ENCODE measurements at places on chromosomes 1 and 21.

DNA sequence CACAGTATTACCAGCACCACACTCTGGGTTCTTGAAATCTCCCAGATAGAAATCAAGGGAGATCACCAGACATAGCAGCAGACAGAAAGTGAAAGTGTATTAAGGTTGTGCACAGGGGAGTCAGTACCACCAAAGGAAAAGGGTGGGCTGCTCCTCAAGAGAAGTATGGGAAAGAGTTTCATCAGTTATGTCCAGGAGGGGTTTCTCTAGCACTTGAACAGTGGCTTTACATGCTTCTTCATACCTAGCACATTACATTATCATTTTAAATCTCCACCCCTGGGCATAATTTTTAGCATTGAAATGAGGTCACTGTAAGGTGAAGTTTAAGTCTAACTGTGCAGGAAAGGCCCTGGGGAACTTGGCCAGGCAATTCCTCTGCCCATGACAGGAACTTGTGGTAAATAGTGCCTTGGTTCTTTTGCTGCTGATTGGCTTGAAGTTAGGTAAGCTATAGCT, 601.0 kb downstream of the NUF2 start:
- no peak overlapping the region for H3K27ac ChIP-seq
- no peaks in the 10 kb centered on the region for H3K27me3 ChIP-seq
- H3K4me1 ChIP-seq, result no peaks in the 10 kb centered on the region
- no peak for DNase-seq

DNA sequence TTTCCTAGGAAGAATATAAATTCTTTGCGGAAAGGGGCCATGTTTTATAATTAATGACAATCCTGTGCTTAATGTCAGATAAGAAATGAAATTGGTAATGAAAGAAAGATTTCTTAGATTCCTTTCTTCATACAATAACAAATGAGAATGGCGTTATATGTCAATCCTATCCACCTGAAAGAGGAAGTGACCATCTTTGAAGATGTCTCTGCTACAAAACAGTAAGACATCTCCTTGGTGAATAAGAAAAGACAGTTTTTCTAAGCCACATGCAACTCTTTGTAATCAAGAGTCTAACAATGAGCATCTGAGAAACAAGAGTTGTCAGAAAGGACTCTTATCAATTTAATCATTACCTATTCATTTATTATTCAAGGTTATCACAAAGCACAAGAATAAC, 286.0 kb downstream of the VAV3 start:
- DNase-seq, result no peak
- no peak overlapping the region for H3K27ac ChIP-seq
- no peaks in the 10 kb centered on the region for H3K4me1 ChIP-seq

- H3K4me3 ChIP-seq, result no peak overlapping the region
- DNase-seq, result no peak
- no peaks in the 10 kb centered on the region for H3K27me3 ChIP-seq
- no peaks in the 10 kb centered on the region for H3K4me1 ChIP-seq
Measured at GRCh38 chr1:32605711-32606424, 44.5 kb downstream of the ZBTB8OS start.

DNA sequence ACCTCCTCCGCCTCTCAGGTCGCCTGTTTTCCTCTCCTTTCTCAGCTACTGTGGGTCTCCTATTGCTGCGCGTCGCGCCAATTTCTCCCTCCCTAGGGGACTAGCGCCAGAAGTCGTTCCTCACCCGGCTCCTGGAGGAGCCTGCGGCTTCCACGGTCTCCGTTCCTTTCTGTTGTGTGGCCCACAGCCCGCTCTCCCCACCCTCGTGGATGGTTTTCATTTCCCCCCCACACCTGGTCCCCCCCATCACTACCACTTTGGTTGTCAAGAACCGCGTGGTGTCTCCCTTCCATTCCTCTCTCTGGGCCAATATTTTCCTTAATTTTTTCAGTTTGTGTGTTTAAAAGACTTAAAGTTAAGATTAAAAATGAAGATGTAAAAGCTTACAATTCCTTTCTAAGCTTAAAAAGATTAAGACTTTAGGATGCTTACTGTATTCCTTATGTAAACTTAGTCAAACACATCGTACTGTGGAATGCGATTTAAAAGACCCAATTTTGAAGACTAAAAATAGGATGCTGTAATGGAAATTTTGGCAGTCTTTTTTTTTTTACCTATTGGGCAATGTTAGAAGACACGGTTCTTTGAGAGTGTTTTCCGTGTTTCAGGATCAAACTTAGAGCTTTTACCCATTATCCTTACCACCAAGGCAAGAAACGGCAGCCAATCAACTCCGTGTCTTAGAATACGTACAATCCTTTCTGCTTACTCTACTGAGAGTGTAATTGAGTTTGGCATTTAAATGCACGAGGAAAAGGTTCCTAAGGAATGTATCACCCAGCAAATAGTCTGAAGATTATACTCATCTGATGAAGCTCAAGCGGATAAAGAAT, 773 bp downstream of the CNST start:
- H3K4me3 ChIP-seq, result peak overlapping the region; percentile 99
- H3K27me3 ChIP-seq, result no peaks in the 10 kb centered on the region
- peak overlapping the region; percentile 97 for H3K27ac ChIP-seq
- H3K4me1 ChIP-seq, result peaks cover 68% of the 10 kb centered on the region
- H3K36me3 ChIP-seq, result peaks cover 18% of the 10 kb centered on the region

- peaks cover 11% of the 10 kb centered on the region for H3K36me3 ChIP-seq
- no peak overlapping the region for H3K27ac ChIP-seq
- no peak for DNase-seq
- no peaks in the 10 kb centered on the region for H3K27me3 ChIP-seq
- no peak overlapping the region for H3K4me3 ChIP-seq
- peaks cover 38% of the 10 kb centered on the region for H3K4me1 ChIP-seq
Measured at GRCh38 chr1:32144033-32144432, 35.4 kb upstream of the TXLNA start.

- no peak overlapping the region for H3K4me3 ChIP-seq
- H3K27me3 ChIP-seq, result no peaks in the 10 kb centered on the region
- no peak overlapping the region for H3K27ac ChIP-seq
- H3K4me1 ChIP-seq, result peaks cover 5% of the 10 kb centered on the region
- no peaks in the 10 kb centered on the region for H3K36me3 ChIP-seq
- no peak for DNase-seq
Measured at GRCh38 chr1:168894397-168894903, 165.4 kb upstream of the DPT start.

- no peak overlapping the region for H3K27ac ChIP-seq
- DNase-seq, result no peak
- H3K36me3 ChIP-seq, result peaks cover 19% of the 10 kb centered on the region
Measured at GRCh38 chr1:164586591-164586990, 27.6 kb downstream of the PBX1 start.

GRCh38 chr1:225471453-225472301, 43.8 kb upstream of the LBR start:
- H3K4me1 ChIP-seq, result peaks cover 19% of the 10 kb centered on the region
- H3K27me3 ChIP-seq, result no peaks in the 10 kb centered on the region
- no peak overlapping the region for H3K4me3 ChIP-seq

- peaks cover 19% of the 10 kb centered on the region for H3K4me1 ChIP-seq
- no peaks in the 10 kb centered on the region for H3K27me3 ChIP-seq
- H3K4me3 ChIP-seq, result no peak overlapping the region
Measured at GRCh38 chr21:36424592-36424991, 39.4 kb downstream of the CHAF1B start.

DNA sequence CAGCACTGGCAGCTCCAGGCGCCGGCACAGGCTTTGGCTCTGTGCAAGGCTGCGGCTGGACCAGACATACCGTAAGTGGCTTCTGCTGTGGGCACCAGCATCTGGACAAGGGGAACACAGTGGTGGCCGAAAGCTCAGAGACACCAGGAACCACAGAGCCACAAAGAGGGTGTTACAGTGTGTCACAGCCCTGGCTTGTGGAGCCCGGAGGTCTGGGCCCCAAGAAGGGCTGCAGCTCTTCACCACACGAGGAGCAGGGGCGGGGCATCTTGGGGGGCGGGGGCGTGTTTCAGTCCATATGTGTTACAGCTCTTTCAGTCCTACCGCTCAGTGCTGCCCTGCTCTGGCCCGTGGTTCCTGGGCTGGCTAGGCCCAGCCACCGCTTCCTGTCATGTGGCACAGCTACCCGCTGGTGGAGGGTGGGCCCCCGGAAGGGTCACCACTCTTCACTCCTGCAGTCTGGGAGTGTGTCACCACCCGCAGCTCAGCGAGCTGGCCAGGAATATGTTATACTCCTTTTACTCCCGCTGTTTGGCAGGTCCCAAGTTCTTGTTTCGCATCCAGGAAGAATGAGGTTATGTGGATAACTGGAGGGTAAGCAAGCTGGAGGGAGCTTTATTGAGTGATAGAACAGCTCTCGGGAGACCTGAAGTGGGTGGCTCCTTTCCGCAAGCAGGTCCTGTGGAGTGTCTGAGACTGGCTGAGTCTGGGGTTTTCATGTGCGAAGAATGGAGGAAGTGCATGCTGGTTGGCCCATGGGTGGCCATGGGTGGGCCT, 3.3 kb upstream of the LSM10 start:
- no peak overlapping the region for H3K27ac ChIP-seq
- H3K4me1 ChIP-seq, result no peaks in the 10 kb centered on the region
- H3K36me3 ChIP-seq, result no peaks in the 10 kb centered on the region
- H3K27me3 ChIP-seq, result no peaks in the 10 kb centered on the region

DNA sequence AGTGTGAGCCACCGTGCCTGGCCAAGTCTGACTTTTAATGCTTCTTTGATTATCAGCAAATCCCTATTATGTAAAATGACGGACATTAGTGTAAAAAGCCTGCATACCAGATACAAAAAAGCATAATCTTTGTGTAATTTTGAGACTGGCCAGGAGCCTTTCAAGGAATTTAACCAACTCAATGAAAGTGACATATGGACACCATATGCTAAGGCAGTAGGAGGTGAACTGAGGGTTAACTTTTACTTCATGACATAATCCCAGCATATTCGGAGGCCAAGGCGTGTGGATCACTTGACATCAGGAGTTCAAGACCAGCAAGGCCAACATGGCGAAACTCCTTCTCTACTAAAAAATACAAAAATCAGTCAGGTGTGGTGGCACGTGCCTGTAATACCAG, 94.6 kb downstream of the EIF4G3 start:
- H3K36me3 ChIP-seq, result no peaks in the 10 kb centered on the region
- H3K4me3 ChIP-seq, result no peak overlapping the region
- DNase-seq, result no peak
- H3K27me3 ChIP-seq, result no peaks in the 10 kb centered on the region
- H3K4me1 ChIP-seq, result no peaks in the 10 kb centered on the region

- H3K36me3 ChIP-seq, result no peaks in the 10 kb centered on the region
- DNase-seq, result no peak
- H3K27me3 ChIP-seq, result peaks cover 63% of the 10 kb centered on the region
- H3K4me3 ChIP-seq, result no peak overlapping the region
- no peaks in the 10 kb centered on the region for H3K4me1 ChIP-seq
- no peak overlapping the region for H3K27ac ChIP-seq
Measured at GRCh38 chr21:8991968-8992621, 1529.3 kb upstream of the TPTE start.

DNA sequence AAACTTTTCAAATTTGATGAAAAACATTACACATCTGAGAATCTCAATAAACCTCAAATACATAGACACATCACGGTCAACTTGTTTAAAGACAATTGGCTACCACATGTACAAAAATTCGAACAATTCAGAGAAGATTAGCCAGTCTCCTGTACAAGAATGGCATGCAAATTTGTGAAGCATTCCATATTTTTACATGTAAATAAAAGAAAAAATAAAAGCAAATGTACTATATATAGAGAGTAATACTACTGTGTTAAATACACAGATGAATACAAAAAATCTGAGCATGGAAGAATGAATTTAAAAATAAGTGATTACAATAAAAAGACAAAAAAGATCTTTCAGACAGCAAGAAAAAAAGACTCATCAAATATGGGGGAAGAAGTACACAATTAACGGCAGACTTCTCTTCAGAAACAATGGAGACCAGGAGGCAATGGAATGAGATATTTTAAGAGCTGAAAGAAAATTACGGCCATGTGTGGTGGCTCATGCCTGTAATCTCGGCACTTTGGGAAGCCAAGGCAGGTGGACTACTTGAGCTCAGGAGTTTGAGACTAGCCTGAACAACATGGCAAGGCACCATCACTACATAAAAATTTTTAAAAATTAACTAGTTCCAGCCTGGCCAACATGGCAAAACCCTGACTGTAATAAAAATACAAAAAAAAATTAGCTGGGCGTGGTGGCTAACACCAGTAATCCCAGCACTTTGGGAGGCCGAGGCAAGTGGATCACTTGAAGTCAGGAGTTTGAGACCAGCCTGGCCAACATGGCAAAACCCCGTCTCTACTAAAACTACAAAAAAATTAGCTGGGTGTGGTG, 23.2 kb downstream of the HAX1 start:
- H3K27ac ChIP-seq, result no peak overlapping the region
- H3K4me3 ChIP-seq, result no peak overlapping the region
- H3K36me3 ChIP-seq, result no peaks in the 10 kb centered on the region
- H3K27me3 ChIP-seq, result no peaks in the 10 kb centered on the region
- no peaks in the 10 kb centered on the region for H3K4me1 ChIP-seq

DNA sequence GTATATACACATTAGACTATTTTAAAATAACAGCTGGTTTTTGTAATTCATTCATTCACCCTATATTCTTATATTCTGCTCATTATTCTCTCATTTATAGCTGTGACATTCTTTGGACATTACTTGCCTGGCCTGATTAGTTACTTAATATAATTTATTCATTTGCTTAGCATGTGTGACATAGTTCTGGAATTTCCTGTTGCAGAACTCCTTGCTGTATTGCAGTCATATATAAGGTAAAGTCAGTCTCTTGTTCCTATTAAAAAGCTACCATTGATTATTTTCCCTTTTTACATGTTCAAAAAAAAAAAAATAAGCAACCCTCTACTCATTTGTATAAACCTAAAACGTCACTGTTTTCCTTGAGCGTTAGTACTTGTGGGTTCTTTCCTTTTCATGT, 23.9 kb downstream of the GNAT2 start:
- H3K4me3 ChIP-seq, result no peak overlapping the region
- H3K36me3 ChIP-seq, result peaks cover 22% of the 10 kb centered on the region
- H3K27me3 ChIP-seq, result no peaks in the 10 kb centered on the region
- no peaks in the 10 kb centered on the region for H3K4me1 ChIP-seq
- H3K27ac ChIP-seq, result no peak overlapping the region
- DNase-seq, result no peak

- no peak for DNase-seq
- H3K27me3 ChIP-seq, result no peaks in the 10 kb centered on the region
- no peak overlapping the region for H3K4me3 ChIP-seq
- H3K4me1 ChIP-seq, result no peaks in the 10 kb centered on the region
- H3K27ac ChIP-seq, result no peak overlapping the region
Measured at GRCh38 chr1:73783352-73783751, 414.6 kb downstream of the LRRIQ3 start.

- no peak for DNase-seq
- no peaks in the 10 kb centered on the region for H3K27me3 ChIP-seq
- peak overlapping the region; percentile 24 for H3K27ac ChIP-seq
- peaks cover 3% of the 10 kb centered on the region for H3K4me1 ChIP-seq
Measured at GRCh38 chr1:89720839-89721238, 87.9 kb downstream of the LRRC8C start.

DNA sequence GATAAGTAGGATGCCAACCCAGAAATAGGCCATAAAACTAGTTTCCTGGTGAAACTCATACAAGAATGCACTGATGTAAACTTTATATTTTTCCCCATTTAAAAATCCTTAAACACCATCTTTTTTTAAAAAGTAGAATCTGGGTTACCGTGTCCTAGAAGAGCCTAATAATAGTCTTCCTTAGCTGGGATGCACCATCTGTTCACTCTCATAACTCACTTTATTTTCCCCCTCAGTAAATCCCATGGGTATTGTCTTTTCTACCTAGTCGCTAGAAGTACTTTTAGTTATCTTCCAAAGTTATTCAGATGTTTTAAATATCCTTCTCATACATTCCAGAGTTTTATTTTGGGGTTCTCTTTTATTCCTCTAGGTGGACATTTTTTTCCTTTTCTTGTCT, 250.2 kb downstream of the PLA2G4A start:
- no peak overlapping the region for H3K27ac ChIP-seq
- DNase-seq, result no peak
- no peaks in the 10 kb centered on the region for H3K36me3 ChIP-seq
- H3K27me3 ChIP-seq, result no peaks in the 10 kb centered on the region
- no peaks in the 10 kb centered on the region for H3K4me1 ChIP-seq
